ENCODE measurements at places on chromosomes 2 and 18. TPM values are rescaled to one million over a fixed set of nuclear protein-coding genes. Genes with fewer than 3 reads are reported as not detected.
A peak's percentile ranks its signal among the peaks of the same experiment; 100 is the strongest.

DNER gene
- total RNA-seq, result 84.8 TPM

DNA sequence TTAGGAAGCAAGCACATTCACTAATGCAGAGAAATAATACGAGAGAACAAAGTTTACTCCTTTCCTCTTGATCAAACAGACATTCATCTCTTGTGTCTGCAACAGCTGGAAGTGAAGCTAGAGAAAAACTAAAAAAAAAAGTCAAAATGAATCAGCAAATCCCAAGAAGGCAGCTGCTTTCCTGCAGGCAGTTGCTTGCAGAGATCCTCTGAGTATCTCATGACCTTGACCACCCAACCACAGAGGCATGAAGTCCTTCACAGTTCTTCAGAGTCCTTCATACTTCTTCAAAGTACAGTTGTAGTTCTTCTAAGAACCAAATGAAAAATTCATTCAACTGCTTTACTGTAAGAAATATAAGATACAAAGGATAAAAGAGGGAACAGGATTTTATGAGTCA lies 97.2 kb upstream of the ACVR1C start:
- DNase-seq, result no peak

DNA sequence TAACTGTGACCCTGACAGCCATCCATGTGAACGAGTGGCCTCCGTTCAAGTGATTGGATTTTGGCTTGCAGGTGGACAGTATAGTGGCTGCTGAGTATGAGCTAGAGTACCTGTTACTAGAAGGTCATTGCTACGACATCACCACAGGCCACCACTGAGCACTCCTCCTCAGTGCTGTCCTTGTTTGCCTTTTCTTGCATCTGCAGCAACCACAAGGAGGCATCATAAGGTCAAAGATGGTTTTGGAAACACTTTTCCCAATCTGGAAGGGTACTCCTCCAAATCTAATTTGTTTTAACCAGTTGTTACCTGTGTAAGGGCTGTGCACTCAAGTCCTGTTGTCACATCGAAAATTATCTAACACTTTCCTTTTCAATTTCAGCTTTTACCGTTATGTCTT lies 81.2 kb downstream of the UGGT1 start:
- no peak for DNase-seq

SMYD1 gene
- not detected for total RNA-seq

DNA sequence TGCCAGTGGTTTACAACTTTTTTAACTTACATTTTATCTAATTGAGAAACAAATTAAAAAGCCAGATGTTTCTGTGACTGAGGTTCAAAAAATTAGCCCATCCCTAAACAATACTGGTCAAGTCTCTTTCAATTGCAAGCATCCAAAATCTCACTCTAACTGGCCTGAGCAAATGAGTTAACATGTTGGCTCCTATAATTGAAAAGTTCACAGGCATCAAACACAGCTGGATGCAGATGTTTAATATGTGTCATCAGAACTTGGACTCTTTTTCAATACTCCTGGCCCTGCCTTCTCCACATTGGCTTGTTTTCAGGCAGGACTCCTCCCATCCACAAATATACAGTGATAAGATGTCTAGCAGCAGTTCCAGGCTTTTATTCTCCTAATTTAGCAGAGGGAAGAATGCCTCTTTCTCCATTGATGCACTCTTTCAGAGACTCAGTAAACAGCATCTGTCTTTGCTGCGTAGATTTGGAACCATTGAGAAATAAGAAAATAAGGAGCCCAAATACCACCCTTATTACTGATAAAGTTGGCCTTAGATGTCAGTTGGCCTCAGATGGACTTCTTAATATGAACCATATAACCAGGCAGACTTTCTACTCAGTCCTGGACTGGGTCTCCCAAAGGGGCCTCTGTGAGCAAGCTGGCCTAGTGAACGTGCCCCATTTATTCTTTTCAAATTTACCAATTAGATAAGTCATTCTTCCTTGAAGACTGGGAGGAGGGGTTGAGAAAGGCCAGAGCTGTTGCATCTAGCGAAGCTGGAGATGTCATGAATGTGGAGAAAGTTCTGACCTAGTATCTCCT lies 30.4 kb upstream of the FN1 start:
- DNase-seq, result peak; percentile 66

DNA sequence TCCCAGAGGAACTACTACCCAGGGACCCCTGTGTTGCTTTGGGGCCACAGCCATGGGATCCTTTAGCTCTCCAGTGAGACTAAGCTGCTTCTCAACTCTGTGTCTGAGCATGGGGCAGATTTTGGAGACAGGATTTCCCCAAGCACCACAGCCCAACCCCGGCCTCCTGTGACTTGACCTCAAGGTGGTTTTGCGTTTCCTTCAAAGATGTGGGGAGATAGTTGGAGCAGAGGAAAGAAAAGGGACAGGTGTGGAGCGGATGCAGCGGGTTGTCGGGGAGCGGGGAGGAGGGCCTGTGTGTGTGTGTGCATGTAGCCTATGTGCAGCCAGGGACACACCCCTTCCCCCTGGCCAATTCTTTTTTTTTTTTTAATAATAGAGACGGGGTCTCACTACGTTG lies 10.2 kb downstream of the ARID5A start:
- DNase-seq, result no peak

GRCh38 chr2:224378701-224379097 lies 23.2 kb downstream of the FAM124B start:
- DNase-seq, result no peak

DNA sequence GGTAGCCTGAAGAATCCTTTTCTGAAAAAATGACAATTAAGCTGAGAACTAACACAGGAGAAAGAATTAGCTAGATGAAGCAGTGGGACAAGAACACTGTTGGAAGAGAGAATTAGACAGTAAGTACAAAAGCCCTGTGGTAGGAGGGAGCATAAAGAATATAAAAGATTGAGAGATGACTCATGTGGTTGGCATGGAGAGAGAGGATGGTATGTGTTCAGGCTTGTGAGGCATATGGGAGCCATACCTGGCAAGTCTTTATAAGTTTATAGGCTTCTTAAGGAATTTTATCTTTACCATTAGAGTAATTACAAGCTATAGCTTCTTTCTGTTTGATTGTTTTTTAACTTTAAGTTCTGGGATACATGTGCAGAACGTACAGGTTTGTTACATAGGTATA lies 325.0 kb downstream of the ARL6IP6 start:
- no peak for DNase-seq

SIX3 gene
- total RNA-seq, result not detected

CCDC150 gene
- total RNA-seq, result 3.5 TPM

CFAP221 gene
- total RNA-seq, result not detected
